ENCODE measurements at places on chromosomes 12 and 14.

DNA sequence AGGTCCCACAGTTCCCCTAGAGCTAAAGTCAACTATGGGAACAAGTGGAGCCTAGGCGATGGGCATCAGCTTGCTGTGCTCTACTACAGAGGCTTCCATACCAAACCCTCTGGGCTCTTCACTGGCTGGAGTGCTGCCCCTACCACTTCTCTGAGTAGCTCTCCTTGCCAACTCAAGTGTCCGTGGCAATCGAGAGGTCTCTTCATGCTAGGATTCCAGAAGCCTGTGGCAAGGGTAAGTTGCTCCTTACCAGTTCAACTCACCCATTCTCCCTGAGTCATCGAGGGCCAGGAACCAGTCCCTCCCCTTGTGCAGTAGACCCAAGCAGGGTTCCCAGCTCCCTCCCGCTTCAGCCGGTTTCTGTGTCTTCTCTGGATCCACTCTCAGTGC is 76.1 kb downstream of the GALC start:
- DNase-seq, result no peak

DNA sequence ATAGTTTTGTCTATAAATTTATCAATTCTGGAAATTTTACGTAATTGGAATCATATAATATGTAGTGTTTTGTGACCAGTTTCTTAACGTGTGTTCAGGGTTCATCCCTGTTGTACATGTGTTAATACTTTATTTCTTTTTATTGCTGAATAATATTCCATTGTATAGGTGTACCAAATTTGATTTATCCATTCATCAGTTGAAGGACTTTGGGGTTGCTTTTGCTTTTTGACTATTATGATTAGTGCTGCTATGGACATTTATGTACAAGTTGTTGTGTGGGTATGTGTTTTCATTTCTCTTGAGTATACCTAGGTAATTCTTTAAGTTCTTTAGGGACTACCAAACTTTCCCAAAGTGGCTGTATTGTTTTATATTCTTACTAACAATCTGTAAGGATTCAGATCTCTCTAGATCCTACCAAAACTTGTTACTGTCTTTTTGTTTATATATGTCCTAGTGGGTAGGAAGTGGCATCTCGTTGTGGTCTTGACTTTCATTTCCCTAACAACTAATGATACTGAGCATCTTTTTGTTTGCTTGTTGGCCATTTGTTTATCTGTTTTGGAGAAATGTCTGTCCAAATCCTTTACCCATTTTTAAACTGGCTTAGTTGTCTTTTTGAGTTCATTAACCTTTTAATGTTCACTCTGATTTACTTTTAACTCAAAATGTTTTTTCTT is 14.9 kb downstream of the VRK1 start:
- DNase-seq, result no peak

- DNase-seq, result no peak
These were observed 52.4 kb upstream of the BCAT1 start for GRCh38 chr12:25001311-25001710.

GRCh38 chr12:50985322-50985721 is 33.0 kb downstream of the HIGD1C start:
- DNase-seq, result no peak

DNA sequence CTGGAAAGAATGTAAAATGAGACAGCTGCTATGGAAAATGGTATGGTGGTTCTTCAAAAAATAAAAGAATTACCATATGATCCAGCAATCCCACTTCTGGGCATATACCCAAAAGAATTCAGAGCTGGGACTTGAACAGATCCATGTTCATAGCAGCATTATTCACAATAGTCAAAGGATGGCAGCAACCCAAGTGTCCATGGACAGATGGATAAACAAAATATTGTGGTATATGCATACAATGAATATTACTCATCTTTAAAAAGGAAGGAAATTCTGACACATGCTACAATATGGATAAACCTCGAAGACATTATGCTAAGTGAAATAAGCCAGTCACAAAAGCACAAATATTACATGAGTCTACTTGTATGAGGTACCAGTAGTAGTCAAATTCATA is 9.1 kb downstream of the RAB2B start:
- DNase-seq, result no peak

DNA sequence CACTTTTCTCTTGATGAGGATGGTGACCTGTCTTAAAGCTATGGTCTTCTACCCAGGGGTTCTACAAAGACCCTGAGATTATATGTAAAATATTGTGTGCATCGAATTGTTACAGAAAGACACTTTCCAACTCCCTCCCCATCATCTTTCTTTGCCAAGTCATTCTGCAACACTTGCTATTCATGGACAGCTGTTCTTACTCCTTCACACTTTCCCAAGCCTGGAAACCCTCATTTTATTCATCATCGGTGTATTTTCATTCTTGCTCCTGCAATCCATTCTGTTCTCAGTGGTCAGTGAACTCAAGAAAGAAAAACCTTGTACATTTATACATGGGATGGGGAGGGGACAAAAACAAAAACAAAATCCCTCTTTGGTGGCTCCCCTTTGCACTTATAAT is 90.5 kb upstream of the STXBP6 start:
- DNase-seq, result no peak

DNA sequence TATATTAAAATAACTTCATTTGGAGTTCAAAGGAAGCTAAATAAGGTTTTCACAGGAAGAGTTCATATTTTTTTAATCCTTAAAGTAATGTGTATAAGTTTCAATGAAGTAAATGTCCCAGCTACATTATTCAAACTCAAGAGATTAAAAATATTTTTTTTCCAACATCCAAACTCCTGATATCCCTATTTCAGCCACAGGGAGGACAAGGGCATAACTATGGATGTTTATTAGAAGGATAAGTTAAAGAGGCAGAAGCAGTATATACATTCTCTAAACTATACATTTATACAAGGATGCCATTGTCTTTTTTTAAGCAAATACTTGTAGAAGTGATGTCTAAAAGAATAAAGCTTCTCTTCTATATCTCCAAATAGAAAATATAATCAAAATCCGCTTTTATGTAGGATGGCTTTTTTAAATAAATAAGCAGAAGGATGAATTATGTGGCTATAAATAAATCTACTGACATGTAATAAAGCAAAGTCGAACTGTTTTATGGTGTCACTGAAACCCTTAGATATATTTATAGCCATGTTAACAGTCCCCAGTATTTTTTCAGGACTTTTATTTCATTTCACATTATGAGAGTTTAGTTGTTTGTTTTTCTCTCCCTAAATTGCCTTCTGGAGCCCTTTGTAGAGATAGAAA is 936.5 kb downstream of the DIO2 start:
- no peak for DNase-seq

- DNase-seq, result no peak
These were observed 5.4 kb downstream of the CDKN1B start for GRCh38 chr12:12722435-12723148.
